ENCODE measurements at places on chromosomes 13 and 19.

DNA sequence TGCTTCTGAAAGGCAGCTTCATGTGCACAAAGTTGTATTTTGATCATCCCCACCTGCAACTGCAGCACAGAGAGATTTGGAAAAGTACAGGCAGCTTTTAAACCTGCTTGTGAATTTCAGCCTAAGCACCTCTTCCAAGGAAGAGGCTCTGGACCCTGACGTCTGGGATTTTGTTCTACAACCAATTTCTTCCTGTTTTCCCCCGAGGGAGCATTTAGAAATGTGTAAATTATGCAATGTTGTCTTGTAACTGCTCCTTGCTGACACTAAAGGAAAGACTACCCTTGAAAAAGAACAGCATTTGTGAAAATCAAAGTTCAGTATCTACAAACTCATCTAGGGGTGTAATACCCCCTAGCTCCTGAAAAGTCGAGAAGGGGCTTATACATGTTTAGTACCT, 15.4 kb downstream of the MED26 start:
- DNase-seq, result no peak

GRCh38 chr19:19079571-19079970, 15.8 kb downstream of the SLC25A42 start:
- no peak for DNase-seq

DNA sequence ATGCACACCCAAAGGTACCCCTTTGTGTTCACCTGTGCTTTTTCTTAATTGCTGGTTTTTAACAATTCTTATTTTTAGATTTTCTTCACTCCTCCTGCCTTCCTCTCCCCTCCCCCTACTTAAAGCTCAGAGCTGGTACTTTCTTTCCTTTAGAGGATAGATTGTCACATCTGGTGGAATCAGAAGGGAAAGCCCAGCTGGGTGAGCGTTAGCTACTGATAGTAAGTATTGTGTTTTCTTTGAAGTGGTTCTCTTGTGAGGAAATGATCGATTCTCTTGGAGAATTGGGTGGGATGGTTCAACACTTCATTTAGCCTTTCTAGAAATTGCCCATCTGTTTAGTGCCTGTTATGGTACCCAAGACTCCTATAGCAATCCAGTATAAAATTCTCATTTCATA, 84.8 kb downstream of the FLT1 start:
- no peak for DNase-seq

DNA sequence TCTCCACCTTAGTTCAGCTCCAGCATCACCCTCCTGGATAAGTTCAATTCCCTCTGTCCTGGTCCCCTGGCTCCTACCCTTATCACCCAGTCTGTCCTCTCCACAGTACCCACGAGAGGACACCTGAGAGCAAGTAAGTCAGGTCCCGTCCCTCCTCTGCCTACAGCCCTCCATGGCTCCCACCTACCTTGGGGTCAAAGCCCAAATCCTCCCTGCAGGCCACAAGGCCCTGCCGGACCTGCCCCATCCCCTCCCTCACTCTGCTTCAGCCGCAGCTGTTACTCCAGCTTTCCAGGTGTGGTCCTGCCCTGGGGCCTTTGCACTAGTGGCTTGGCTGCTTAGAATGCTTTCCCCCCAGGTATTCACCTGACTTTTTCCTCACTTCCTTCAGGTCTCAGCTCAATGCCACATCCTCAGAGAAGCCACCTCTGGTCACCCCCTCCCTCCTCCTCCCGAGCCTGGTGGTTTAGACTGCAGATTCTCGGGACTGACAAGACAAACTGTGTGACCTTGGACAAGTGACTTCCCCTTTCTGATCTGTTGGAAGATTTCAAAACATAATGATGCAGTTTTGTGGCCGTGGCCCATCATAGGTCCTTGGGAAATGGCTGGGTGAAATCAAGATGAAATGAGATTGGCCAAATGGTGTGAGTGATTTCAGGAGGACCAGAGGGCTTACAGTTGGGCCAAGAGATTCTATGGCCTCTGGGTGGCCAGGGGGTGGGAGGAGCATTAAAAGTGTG, 3.6 kb downstream of the TUBB4A start:
- DNase-seq, result no peak

- no peak for DNase-seq
Measured at GRCh38 chr19:10655457-10656312, 1.5 kb downstream of the ILF3 start.

- no peak for DNase-seq
Measured at GRCh38 chr19:5222178-5222577, 118.4 kb downstream of the PTPRS start.

DNA sequence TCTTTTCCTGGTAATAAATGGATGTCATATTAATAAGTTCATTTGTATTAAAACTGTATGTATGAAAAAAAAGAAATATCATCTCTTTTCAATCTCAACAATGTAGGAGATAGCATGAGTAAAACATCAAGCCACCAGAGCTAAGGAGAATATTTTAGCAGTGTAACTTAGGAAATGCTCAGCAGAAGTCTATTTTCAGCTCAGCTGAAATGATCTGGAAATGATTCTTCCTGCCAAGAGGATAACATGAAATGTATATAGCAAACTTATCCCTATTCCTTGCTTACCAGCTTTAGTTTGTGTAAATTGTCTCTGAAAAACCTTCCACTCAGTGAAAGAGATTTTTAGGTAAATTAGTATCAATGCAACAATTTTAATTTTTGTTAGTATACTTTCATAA, 1194.4 kb downstream of the SLITRK1 start:
- no peak for DNase-seq

- DNase-seq, result no peak
Measured at GRCh38 chr19:19628501-19629134, 598 bp upstream of the LPAR2 start.

DNA sequence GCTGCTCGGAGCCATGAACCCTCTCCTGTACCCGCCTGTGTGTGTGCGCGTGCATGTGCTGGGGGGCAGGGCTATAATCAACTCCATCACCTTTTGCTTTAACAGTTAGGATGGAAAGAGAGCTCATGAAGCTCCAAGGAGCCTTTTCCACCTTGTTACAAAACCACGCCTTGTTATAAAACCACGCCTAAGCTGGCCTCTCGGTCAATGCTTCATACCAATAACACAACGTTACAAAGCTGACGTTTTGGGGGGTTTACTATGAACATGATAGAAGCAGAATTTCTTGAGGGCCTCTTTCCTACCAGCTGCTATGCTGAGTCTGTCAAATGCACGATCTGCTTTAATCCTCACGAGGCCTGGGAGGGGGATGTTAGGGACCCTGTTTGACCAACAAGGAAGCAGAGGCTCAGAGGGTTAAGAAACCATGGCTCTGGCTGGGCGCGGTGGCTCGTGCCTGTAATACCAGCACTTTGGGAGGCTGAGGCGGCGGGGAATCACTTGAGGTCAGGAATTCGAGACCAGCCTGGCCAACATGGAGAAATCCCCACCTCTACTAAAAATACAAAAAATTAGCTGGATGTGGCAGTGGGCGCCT, 11.9 kb downstream of the CAPS start:
- DNase-seq, result no peak

GRCh38 chr19:51461723-51462161, 3.5 kb upstream of the SIGLEC8 start:
- DNase-seq, result no peak
